Activated CD4-positive, alpha-beta T cell treated with anti-CD3 and anti-CD28 coated beads, Interleukin-2, amount 10 ng/mL, durations not matched to agents 24 days and 14 days (primary cell): ENCODE measurements at places on chromosomes 7 and 10. TPM values are rescaled to one million over a fixed set of nuclear protein-coding genes. Genes with fewer than 3 reads are reported as not detected.
A peak's percentile ranks its signal among the peaks of the same experiment; 100 is the strongest.

- no peak for DNase-seq
Observed at GRCh38 chr7:74027683-74028320, at the start of gene ELN. ELN (plus strand) TSS chr7:74028173; CDS start chr7:74028188, 15 bp downstream.

DNA sequence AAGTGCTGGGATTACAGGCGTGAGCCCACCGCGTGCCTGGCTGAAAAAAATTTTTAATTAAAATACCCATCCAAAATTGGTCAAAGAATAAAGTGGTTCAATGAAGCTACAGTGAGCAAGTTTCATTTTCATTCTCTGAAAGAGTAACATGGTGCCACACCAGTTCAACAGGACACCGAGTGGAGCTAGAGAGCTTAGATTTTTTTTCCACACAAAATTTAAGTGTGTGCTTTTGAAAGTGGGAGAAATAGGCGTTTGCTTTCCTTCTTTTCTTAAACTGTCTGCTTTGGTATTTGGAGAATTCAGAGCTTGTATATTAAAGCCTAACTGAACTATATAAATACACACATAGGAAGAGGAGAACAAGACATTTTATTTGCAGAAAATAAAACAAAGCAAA lies 43.4 kb downstream of the BPGM start:
- peak; percentile 62 for DNase-seq

GRCh38 chr10:50545846-50546245 lies 77.9 kb downstream of the SGMS1 start:
- no peak for DNase-seq

- no peak for DNase-seq
Observed at GRCh38 chr10:12471135-12471534, 121.8 kb downstream of the CAMK1D start.

DNA sequence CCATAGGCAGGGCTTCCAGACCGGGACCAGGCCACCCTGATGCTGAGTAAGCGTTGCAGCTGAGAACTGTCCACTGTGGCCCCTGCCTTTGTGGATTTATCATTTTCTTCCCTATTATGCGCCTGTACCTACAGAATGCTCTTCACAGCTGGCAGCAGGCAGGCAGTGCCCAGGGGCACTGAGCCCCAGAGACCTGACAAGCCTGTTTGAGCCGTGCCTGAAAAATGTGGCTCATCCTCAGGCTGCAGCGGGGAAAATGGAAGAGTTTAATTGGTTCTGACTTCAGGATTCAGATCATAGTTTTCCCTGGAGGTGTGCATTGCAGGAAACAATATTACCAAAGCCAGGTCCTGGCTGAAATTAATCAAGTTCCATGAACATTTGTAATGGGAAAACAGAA lies 200.2 kb downstream of the ZNF438 start:
- no peak for DNase-seq

GRCh38 chr10:105063796-105064195 lies 422.7 kb downstream of the SORCS3 start:
- peak; percentile 58 for DNase-seq

- no peak for DNase-seq
Observed at GRCh38 chr7:135536150-135536549, 21.6 kb upstream of the NUP205 start.

DNA sequence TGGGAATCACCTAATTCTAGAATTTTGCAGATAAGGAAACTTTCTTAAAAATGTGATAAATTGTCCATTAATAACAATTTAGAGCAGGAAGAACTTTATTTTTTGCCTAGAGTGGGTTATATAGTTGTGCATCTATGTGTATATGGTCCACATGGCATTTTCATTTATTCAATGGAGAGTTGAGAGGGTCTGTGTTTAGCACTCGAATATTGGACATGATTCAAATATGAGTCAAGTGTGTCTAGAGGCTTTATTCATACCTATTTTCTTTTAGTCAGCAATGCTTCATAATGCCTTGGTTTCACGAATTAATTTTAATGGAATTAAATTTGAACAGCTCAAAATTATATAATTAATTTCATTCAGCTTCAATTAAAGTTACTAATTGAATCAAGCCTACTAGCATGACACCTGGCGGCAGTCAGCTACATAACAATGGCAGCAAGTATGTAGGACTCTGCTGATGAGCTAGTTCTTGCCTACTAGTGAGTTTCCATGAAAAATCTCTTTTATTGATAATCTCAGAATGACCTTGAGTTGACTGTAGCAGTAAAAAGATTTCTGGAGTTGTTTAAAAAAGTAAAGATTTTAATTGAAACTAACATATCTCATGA lies 17.7 kb downstream of the MDFIC start:
- DNase-seq: no peak

- DNase-seq: no peak
Observed at GRCh38 chr10:73000973-73001372, 46.4 kb upstream of the PLA2G12B start.

DNA sequence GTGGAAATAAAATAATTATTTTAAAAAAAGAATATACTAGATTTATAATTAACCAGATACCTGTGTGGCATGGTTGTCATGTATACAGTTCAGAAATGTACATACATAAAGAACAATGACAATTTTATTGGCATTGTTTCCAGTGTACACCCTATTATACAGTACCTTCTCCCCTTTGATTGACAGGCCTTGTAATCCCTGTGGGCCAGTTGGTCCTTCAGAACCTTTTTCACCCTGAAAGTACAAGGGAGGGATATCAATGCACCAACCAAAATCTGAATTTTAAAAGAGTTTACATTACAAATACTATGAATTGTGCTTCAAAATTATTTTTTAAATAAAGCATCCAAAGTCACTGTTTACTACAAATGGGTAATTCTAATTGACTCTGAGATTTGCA lies 61.2 kb downstream of the COL28A1 start:
- DNase-seq: no peak

- no peak for DNase-seq
Observed at GRCh38 chr10:84477398-84478128, 149.2 kb downstream of the CCSER2 start.

Gene FAM25G
- total RNA-seq: not detected in 2 replicates

Gene OPN1SW
- not detected in 2 replicates for total RNA-seq

Gene SCART1
- total RNA-seq: 0.76 and 0.77 TPM in 2 replicates

Gene PTPN20
- total RNA-seq: 0.24 and 0.28 TPM in 2 replicates

Gene VIPR2
- 1.6 and 1.7 TPM in 2 replicates for total RNA-seq
